Naive thymus-derived CD8-positive, alpha-beta T cell (primary cell): ENCODE measurements at places on chromosomes 5 and 9. TPM values are rescaled to one million over a fixed set of nuclear protein-coding genes. Genes with fewer than 3 reads are reported as not detected.

Gene NDUFA8
- total RNA-seq, result 20.1 TPM

Gene CD74
- total RNA-seq, result 293 TPM

- no peak overlapping the region for H3K27ac ChIP-seq
- peaks cover 6% of the 10 kb centered on the region for H3K27me3 ChIP-seq
- DNase-seq, result no peak
- no peaks in the 10 kb centered on the region for H3K36me3 ChIP-seq
Measured at GRCh38 chr9:89978185-89978584, 373.4 kb downstream of the GADD45G start.

GRCh38 chr5:146940295-146940694, 61.7 kb upstream of the PPP2R2B start:
- H3K27ac ChIP-seq, result no peak overlapping the region
- no peaks in the 10 kb centered on the region for H3K27me3 ChIP-seq
- DNase-seq, result no peak
- H3K4me3 ChIP-seq, result no peak overlapping the region

DNA sequence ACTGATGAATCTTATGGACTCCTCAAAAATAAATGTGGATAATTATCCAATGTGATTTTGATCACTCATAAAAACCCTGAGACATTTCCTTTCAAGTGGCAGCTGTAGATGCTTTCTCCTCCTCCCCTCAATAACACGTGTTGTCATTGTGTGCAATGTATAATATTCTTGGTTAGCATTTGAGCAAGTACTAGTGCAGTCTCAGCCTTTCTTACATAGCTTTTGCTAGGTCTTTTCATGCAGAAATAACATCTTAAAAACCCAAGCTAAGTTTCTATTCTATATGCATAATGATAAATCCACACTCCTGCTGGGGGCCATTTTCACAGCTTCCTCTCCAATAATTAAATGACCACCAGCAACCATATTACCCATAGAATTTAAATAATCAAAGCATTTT, 1835.2 kb upstream of the NUDT12 start:
- H3K36me3 ChIP-seq, result peaks cover 5% of the 10 kb centered on the region
- no peak overlapping the region for H3K4me3 ChIP-seq
- no peaks in the 10 kb centered on the region for H3K4me1 ChIP-seq
- no peak overlapping the region for H3K27ac ChIP-seq
- no peaks in the 10 kb centered on the region for H3K27me3 ChIP-seq
- DNase-seq, result no peak

DNA sequence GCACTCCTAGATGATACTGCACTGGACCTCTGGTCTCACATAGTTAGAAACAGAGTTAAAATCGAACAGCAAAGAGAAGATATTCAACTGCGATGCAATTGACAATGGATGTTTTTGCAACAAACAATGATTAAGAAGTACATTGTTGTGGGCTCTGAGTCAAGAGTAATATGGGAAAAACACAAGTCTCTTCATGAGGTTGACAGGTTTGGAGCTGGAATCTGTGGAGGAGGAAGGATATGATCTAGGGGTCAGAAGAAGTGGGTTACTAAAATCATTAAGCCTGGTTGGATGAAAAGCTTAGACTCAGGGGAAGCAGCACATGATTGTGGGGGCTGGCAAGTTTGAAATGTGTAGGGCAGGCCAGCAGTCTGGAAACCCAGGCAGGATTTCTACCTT, 53.1 kb downstream of the PDCD1LG2 start:
- peaks cover 34% of the 10 kb centered on the region for H3K4me1 ChIP-seq
- DNase-seq, result no peak
- H3K36me3 ChIP-seq, result no peaks in the 10 kb centered on the region
- no peaks in the 10 kb centered on the region for H3K27me3 ChIP-seq

GRCh38 chr5:17898766-17899165, 264.5 kb downstream of the TAF11L14 start:
- H3K4me3 ChIP-seq, result no peak overlapping the region
- H3K36me3 ChIP-seq, result no peaks in the 10 kb centered on the region

DNA sequence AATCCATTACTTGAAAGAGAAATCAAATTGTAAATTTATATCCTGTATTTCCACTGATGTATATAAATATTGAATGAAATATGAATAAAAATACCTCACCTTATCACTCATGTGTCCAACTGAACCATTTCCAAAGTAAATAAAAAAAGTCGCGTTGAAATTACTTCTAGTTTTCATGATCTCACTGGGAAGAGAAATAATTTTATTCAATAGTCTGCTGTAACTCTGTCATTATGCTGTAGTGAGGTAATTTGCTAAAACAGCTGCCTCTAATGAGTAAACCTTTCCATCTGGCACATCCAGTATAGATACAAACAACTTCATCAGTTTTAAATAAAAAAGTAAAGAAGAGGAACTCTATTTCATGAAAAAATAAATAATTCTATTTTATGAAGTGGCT, 611.5 kb downstream of the ZNF608 start:
- no peaks in the 10 kb centered on the region for H3K4me1 ChIP-seq
- no peaks in the 10 kb centered on the region for H3K27me3 ChIP-seq
- no peak overlapping the region for H3K27ac ChIP-seq
- no peak overlapping the region for H3K4me3 ChIP-seq
- H3K36me3 ChIP-seq, result no peaks in the 10 kb centered on the region

GRCh38 chr5:115435065-115435777, 109.4 kb downstream of the FEM1C start:
- DNase-seq, result no peak
- H3K27me3 ChIP-seq, result peaks cover 16% of the 10 kb centered on the region
- no peak overlapping the region for H3K4me3 ChIP-seq
- H3K4me1 ChIP-seq, result no peaks in the 10 kb centered on the region
- no peak overlapping the region for H3K27ac ChIP-seq
- H3K36me3 ChIP-seq, result no peaks in the 10 kb centered on the region

DNA sequence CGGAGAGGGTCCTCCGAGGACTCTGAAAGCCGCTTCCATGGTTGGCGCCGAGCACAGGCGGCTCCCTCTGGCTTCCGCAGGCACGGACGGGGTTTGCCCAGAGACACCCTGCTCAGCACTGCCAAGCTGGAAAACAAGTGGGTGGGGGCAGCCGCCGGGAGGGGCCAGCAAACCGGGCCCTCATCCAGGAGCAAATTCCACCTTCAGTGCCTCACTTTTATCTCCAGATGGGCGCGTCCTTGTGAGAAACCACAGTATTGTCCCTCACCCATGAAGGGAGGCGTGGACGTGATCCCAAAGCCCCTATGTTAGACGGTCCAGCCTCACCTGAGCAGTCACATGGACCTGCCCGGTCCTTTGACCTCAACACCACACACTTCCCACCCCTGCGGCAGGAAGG, 29.0 kb downstream of the MED10 start:
- no peaks in the 10 kb centered on the region for H3K4me1 ChIP-seq
- DNase-seq, result no peak
- H3K27ac ChIP-seq, result no peak overlapping the region
- no peaks in the 10 kb centered on the region for H3K27me3 ChIP-seq
- H3K4me3 ChIP-seq, result no peak overlapping the region
